Stimulated activated CD8-positive, alpha-beta memory T cell treated with anti-CD3 and anti-CD28 coated beads, Interleukin-12 subunit alpha, Interleukin-12 subunit beta, amount 100 ng/mL, for 4 hours (primary cell): ENCODE measurements at places on chromosomes 2 and 18.

DNA sequence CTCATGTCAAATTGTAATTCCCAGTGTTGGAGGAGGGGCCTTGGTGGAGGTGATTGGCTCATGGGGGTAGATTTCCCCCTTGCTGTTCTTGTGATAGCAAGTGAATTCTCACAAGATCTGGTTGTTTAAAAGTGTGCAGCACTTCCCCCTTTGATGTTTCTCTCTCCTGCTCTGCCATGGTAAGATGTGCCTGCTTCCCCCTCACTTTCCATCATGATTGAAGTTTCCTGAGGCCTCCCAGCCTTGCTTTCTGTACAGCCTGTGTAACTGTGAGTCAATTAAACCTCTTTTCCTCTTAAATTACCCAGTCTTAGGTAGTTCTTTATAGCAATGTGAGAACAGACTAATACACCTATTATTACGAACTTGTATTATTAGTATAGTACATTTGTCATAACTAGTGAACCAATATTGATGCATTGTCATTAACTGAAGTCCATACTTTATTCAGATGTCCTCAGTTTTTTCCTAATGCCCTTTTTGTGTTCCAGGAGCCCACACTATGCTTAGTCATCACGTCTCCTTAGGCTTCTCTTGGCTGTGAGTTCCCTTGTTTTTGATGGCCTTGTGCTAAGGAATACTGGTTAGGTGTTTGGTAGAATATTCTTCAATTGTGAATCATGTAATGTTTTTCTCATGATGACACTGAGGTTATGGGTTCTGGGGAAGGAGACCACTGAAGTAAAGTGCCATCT is 4.5 kb upstream of the MAP3K2 start:
- no peak for DNase-seq

DNA sequence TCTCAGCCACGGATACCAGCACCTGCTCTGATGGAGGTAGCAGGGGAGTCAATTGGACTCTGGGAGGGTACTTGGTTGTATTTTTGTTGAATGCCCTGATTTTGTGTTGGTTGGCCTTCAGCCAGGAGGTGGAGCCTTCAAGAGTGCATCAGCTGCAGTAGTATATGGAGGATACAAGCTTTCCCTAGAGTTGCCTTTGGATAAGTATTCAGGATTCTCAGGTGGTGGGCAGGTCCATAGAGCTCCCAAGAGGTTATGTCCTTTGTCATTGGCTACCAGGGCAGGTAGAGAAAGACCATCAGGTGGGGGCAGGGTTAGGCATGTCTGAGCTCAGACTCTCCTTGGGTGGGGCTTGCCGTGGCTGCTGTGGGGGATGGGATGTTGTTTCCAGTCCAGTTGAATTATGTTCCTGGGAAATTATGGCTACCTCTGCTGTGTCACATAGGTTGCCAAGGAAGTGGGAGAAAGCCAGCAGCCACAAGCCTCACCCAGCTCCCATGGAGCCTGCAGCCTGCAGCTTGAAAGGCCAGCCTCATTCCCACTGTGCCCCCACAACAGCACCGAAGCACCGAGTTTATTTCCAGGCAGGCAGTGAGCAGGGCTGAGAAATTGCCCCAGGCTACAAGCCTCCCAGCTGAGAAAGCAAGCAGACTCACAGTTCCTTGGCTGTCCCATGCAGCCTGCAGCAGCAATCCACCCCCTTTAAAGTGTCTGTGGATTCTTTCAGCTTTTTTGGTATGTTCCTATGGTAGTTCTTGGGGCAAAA is 38.6 kb upstream of the CHST9 start:
- no peak for DNase-seq

GRCh38 chr2:42828487-42829425 is 36.4 kb upstream of the HAAO start:
- peak; percentile 34 for DNase-seq

- DNase-seq: no peak
Observed at GRCh38 chr2:122098306-122098705, 342.9 kb downstream of the TSN start.

- no peak for DNase-seq
Observed at GRCh38 chr2:188046437-188046836, 245.2 kb upstream of the GULP1 start.

- DNase-seq: no peak
Observed at GRCh38 chr2:213678437-213679218, 394.4 kb downstream of the SPAG16 start.

- DNase-seq: no peak
Observed at GRCh38 chr2:36318547-36318946, 37.0 kb upstream of the CRIM1 start.

- no peak for DNase-seq
Observed at GRCh38 chr2:119181791-119182445, 23.4 kb upstream of the C1QL2 start.

- DNase-seq: no peak
Observed at GRCh38 chr2:48144777-48145176, 238.5 kb upstream of the FBXO11 start.

DNA sequence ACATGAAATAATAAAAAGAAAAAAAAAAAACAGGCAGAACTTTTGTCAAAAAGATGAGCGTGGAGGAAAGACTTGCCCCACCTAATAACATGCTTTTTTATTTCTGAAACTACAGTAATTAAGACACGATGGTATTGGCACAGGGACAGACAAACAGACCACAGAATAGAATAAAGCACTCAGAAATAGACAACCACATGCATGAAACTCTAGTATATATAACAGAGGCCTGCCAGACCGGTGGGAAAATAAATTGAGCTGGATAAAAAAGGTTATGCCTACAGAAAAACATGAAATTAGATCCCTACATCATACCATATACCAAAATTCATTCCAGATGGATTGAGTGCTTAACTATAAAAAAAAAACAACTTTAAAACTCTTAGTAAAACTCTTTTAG is 163.1 kb downstream of the NRP2 start:
- no peak for DNase-seq

- no peak for DNase-seq
Observed at GRCh38 chr2:228624733-228625132, 443.2 kb upstream of the SPHKAP start.

DNA sequence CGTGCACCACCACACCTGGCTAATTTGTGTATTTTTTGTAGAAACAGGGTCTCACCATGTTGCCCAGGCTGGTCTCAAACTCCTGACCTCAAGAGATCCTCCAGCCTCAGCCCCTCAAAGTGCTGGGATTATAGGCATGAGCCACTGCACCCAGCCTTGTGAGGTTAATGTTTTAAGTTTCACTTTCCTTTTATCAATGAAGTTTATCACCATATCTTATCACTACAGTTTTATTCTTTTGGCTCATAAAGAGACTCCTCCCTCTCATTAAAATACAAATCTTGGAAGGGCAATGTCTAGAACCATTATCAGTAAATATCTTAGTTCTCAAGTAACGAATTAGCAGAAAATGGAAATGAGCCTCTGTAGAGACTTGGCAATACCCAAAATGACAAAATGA is 173.8 kb downstream of the BCL11A start:
- DNase-seq: no peak

DNA sequence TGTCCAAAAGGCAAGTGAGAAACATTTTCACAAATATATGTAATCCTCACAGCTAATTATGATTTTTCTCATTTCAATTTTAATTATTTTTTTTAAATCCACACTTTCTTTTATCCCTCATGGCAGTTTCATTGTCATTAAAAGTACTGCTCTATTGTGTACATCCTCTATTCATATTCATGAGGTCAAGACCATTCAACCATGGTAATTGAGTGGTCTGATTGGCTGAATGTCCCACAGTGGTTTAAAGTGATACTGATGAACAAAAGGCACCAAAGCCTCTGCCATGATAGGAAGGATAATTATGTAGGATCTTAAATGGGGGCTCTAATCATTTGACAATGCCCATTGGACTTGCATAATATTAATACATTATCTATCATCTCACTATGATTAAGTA is 108.4 kb upstream of the EPHA4 start:
- no peak for DNase-seq

GRCh38 chr18:27713738-27714095 is 463.2 kb downstream of the CDH2 start:
- no peak for DNase-seq

DNA sequence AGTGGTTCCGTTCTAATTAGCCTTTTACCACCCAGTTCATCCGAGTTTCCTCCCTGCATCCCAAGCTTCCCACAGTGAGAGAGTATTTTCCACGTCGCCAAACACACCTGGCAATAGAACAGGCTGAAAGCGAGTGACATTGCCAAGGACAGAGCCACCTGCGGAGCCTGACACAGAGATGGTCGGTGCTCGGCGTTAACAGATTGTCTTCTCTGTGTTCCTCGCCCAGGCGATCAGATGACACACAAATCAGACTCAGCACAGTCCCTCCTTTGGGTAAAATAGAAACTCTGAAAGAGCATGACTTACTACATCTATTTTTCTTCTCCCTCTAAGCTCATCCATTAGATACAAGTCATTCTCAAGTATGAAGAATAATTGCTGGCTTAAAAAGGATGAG is 107.7 kb downstream of the CD226 start:
- DNase-seq: no peak

DNA sequence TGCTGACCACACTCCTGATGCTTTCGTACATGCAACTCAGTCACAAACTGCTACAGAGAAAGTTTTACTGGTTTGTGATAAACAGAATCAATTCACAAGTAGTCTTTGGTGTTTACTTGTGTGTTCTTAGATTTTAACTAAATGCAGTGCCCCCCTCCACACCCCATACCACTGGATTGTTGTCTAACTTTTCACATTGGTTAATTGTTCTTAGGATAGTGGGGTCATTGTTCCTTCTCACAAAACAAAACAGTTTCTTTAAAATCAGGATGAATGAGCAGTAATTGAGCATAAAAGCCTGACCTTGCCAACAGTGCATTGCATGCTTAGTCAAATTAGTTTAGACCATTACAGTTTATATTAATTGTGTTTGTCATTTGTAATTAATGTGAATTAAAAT is 14.1 kb upstream of the PNPT1 start:
- DNase-seq: no peak

DNA sequence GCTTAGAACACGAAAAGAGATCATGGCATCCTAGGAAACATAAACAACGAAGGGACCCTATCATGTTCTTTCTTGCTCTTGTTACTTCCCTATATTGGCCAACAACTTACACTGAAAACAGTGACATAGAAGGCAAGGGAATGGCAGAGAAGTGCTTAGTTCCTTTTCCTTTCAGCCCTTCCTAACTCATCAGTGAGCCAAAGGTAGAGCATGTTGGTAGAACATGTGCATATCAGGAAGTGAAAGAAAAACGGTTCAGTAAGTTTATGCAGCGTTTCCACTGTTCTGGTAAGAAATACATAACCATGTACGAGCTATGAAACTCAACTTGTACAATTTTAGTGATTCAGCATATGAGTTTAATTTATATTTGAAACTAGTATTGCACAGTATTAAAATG is 21.7 kb downstream of the AKAIN1 start:
- DNase-seq: no peak

- DNase-seq: no peak
Observed at GRCh38 chr2:37583402-37583801, 88.0 kb downstream of the CDC42EP3 start.

DNA sequence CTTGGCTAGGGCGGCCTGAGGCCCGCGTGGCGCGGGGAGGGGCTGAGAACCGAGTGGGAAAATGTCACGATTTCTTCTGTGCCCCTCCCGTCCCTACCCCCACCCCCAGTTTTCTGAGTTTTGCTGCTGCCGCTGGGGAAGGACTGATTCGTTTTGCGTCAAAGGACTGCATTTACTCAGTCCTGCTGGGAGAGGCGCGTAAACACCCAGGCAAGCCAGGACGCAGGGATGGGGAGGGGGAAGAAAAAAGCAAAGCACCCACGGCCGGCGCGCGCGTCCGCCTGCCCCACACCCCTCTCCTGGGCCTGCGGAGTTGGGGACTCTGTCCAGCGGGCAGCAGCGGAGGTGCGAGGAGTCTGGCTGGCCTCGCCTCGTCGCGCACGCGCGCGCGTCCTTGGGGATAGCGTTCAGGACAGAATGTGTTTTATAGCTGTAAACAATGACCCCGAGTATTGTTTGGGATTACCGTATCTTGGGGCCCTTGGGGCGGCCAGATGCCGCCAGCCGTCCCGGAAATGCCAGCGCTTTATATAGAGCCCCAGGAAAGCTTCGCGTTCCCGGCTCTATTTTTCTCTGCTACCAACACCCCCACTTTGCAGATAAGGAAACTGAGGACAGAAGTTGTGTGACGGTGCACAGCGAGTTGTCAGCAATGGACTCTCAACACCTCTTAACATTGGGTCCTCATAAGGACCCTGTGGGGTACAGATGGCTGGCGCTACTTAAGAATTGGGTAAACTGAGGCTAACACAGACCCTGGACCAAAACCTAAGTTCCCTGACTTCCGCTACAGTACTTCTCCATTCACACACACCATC is 1.7 kb upstream of the FOSL2 start:
- no peak for DNase-seq

DNA sequence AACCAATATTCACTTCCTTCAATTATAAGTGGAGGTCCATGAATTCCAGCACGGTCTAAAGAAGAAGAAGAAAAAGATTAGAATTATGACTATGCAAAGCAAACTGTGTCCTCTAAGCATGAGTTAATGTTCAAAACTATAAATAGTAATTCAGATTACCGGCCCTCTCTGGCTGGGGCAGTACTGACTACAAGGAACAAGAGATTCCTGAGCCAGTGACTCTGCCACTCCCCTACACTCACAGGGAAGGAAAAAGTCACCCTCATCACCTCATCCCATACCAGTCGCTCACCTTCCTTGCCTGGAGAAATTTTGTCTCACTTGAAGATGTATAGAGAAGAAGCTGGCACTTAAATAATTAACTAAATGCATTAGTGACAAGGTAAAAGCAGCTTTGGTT is 56.5 kb upstream of the CD302 start:
- DNase-seq: no peak

DNA sequence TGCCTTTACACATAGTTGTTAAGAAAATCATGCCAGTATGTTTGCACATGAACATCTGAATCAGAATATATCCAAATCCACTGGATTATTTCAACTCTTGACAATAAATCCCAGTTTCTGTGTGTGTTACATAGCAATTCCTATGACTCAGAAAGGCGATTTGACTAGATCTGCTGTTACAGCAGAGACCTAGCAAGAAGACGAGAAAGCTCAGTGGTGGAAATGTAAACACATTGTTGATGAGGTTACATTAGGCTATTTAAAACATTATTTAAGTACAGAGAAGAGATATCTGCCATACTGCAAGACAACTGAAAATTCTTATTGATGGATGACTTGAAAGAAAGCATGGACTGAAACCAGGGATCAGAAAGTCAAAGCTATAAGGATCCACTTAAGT is 73.0 kb upstream of the SMIM21 start:
- DNase-seq: no peak

GRCh38 chr2:206108713-206109112 is 22.7 kb upstream of the INO80D start:
- DNase-seq: no peak

GRCh38 chr2:58032016-58032763 is 14.4 kb upstream of the VRK2 start:
- DNase-seq: no peak

GRCh38 chr18:29737620-29738019 is 1304.9 kb downstream of the DSC3 start:
- DNase-seq: no peak

GRCh38 chr2:9174771-9175437 is 31.7 kb upstream of the ASAP2 start:
- DNase-seq: no peak
